ENCODE measurements at places on chromosomes 2 and 18. TPM values are rescaled to one million over a fixed set of nuclear protein-coding genes. Genes with fewer than 3 reads are reported as not detected.

The POMC gene
- total RNA-seq = 5.8 TPM

The IL36G gene
- not detected for total RNA-seq

The LRRTM1 gene
- not detected for total RNA-seq

The DPP4 gene
- 67.0 TPM for total RNA-seq

The TACR1 gene
- not detected for total RNA-seq

- H3K36me3 ChIP-seq = no peaks in the 10 kb centered on the region
- DNase-seq = no peak
- H3K4me3 ChIP-seq = no peak overlapping the region
- H3K4me1 ChIP-seq = no peaks in the 10 kb centered on the region
Measured at GRCh38 chr2:67283641-67284040, 113.5 kb upstream of the ETAA1 start.

GRCh38 chr2:148582679-148583511, 61.7 kb upstream of the EPC2 start:
- peaks cover 11% of the 10 kb centered on the region for H3K4me1 ChIP-seq
- peaks cover 25% of the 10 kb centered on the region for H3K27me3 ChIP-seq
- H3K36me3 ChIP-seq = no peaks in the 10 kb centered on the region
- no peak overlapping the region for H3K27ac ChIP-seq
- H3K4me3 ChIP-seq = no peak overlapping the region

GRCh38 chr2:181352158-181352557, 105.0 kb upstream of the ITGA4 start:
- H3K27ac ChIP-seq = no peak overlapping the region
- H3K27me3 ChIP-seq = no peaks in the 10 kb centered on the region
- H3K36me3 ChIP-seq = peaks cover 40% of the 10 kb centered on the region
- H3K4me1 ChIP-seq = peaks cover 33% of the 10 kb centered on the region
- DNase-seq = no peak

DNA sequence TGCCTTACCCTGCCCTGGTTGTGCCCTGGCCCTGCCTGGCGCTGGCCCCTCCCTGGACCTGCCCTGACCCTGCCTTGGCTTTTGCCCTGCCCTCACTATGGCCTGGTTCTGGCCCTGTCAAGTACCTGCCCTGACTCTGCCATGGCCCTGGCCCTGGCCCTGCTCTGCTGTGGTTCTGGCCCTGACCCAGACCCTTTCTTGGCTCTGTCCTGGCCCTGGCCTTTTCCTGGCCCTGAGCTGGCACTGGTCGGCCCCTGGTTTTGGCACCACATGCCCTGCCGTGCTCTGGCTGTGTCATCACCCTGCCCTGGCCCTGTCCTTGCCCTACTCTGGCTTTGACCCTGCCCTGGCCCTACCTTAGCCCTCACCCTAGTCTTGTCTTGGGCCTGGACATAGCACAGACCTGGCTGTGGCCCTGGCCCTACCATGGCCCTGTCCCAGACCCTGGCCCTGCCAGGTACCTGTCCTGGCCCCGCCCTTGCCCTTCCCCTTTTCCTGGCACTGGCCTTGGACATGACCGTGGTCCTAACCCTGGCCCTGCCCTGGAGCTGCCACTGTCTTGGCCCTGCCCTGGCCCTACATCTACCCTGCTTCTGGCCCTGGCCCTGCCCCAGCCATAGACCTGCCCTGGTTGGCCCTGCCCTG, 4.8 kb upstream of the ANKRD62 start:
- H3K4me3 ChIP-seq = no peak overlapping the region
- no peak for DNase-seq
- no peak overlapping the region for H3K27ac ChIP-seq
- H3K27me3 ChIP-seq = peaks cover 1% of the 10 kb centered on the region

DNA sequence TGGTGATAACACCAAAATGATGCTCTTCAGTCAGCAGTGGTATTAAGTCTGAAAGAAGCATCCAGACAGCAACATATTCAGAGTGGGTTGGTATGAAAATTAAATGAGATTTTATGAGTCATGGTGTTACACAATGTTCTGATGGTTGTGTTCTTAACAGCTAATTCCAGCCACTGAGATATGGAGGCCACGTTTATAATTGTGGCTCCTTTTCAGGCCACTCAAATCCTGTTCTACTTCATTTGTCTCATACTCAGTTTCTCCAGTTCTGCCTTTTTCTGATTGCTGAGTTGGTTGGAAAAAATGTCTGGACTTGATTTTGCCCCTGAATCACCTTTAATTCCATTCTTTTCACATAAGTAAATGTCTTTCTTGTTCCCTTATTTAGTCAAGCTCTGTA, 162.7 kb upstream of the COL3A1 start:
- H3K4me1 ChIP-seq = no peaks in the 10 kb centered on the region
- no peak for DNase-seq
- no peak overlapping the region for H3K4me3 ChIP-seq
- no peaks in the 10 kb centered on the region for H3K27me3 ChIP-seq

DNA sequence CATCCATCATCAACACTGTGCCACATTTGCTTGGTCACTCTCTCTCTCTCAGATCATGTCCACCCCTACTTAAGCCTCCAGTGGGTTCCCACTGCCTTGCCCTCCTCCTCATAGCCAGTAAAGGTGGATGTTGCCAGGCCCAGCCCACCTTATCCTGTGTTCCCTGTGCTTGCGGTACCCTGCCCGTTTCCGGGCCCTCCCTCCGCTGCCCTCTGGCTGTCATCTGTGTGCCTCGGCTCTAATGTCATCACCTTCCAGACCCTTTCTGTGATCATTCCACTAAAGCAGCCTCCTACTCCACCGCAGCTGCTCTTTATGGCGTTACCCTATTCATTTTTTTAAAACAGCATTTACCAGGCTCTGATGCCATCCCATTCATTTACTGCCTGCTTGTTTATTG, 305.7 kb upstream of the SKOR2 start:
- H3K4me1 ChIP-seq = peaks cover 4% of the 10 kb centered on the region
- H3K27me3 ChIP-seq = peaks cover 11% of the 10 kb centered on the region
- no peak for DNase-seq
